ENCODE measurements at places on chromosomes 6 and 20. TPM values are rescaled to one million over a fixed set of nuclear protein-coding genes. Genes with fewer than 3 reads are reported as not detected.

The STXBP5 gene
- polyA plus RNA-seq = 2.5 TPM

The SLC4A11 gene
- polyA plus RNA-seq = not detected

The OVOL2 gene
- not detected for polyA plus RNA-seq

The MAP7 gene
- 0.13 TPM for polyA plus RNA-seq

The C20orf96 gene
- 1.1 TPM for polyA plus RNA-seq

The OLIG3 gene
- not detected for polyA plus RNA-seq

The TLDC2 gene
- polyA plus RNA-seq = 0.37 TPM

The VSX1 gene
- polyA plus RNA-seq = not detected

The GJA10 gene
- polyA plus RNA-seq = not detected

The BPIFB2 gene
- not detected for polyA plus RNA-seq

The CLPSL1 gene
- polyA plus RNA-seq = not detected

The CD93 gene
- polyA plus RNA-seq = 0.02 TPM

The PTGIS gene
- not detected for polyA plus RNA-seq

The NHLRC1 gene
- 1.9 TPM for polyA plus RNA-seq

The LPIN3 gene
- not detected for polyA plus RNA-seq

The BIRC7 gene
- not detected for polyA plus RNA-seq

The IMPG1 gene
- polyA plus RNA-seq = not detected

The DUSP15 gene
- not detected for polyA plus RNA-seq

The HTR1E gene
- polyA plus RNA-seq = not detected

The CYP39A1 gene
- not detected for polyA plus RNA-seq

The RIPPLY2 gene
- not detected for polyA plus RNA-seq

The POM121L2 gene
- not detected for polyA plus RNA-seq

The TBXT gene
- polyA plus RNA-seq = not detected

The ZNF337 gene
- polyA plus RNA-seq = 9.2 TPM

The RTEL1 gene
- polyA plus RNA-seq = 1.9 TPM

The TP53INP2 gene
- polyA plus RNA-seq = 0.44 TPM

The SYNGAP1 gene
- polyA plus RNA-seq = 0.48 TPM

The EPB41L1 gene
- polyA plus RNA-seq = 0.08 TPM

The BMP6 gene
- not detected for polyA plus RNA-seq

The RPL10A gene
- 1,203 TPM for polyA plus RNA-seq

The BNIP5 gene
- polyA plus RNA-seq = not detected

The GLP1R gene
- not detected for polyA plus RNA-seq

The RNF8 gene
- 12.6 TPM for polyA plus RNA-seq

The SLC13A3 gene
- polyA plus RNA-seq = not detected

The MAFB gene
- not detected for polyA plus RNA-seq

The GRIK2 gene
- not detected for polyA plus RNA-seq

The WFDC10B gene
- polyA plus RNA-seq = not detected

The CTCFL gene
- polyA plus RNA-seq = not detected

The KIZ gene
- polyA plus RNA-seq = 20.1 TPM

The IL17F gene
- not detected for polyA plus RNA-seq

The SLC16A10 gene
- 22.6 TPM for polyA plus RNA-seq

The IFNGR1 gene
- polyA plus RNA-seq = 32.6 TPM

The OR2H2 gene
- not detected for polyA plus RNA-seq

The BPIFB1 gene
- not detected for polyA plus RNA-seq

The DLK2 gene
- polyA plus RNA-seq = 1.0 TPM

The KIF3B gene
- 1.5 TPM for polyA plus RNA-seq

The BPIFA2 gene
- polyA plus RNA-seq = not detected

The MCCD1 gene
- polyA plus RNA-seq = not detected

The FGD2 gene
- polyA plus RNA-seq = 0.38 TPM

The RAET1L gene
- polyA plus RNA-seq = not detected

The SS18L1 gene
- 0.47 TPM for polyA plus RNA-seq

The HRH3 gene
- polyA plus RNA-seq = not detected

The CFAP61 gene
- polyA plus RNA-seq = not detected

The SYNDIG1 gene
- polyA plus RNA-seq = not detected

The SPATS1 gene
- polyA plus RNA-seq = not detected

The CLDN20 gene
- polyA plus RNA-seq = not detected

Measured in naive thymus-derived CD4-positive, alpha-beta T cell (primary cell).